ENCODE measurements at places on chromosomes 6 and 20.

DNA sequence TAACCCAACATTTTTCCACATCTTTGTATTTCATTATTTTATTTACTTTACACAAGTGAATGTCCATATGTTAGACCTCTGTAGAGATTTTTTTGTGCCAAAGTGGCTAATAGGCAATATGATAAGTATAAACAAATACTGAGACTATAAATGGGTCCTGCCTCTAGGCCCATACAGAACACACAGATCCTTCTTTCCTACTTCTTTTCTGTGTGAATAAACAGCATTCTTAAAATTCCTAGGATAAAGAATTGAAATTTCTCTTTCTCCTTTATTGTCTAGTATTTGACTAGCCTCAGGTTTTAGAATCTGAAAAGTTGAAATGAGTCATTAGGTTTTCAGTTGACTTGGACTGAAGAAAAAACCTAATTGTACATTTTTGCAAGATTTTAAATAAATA is 46.3 kb upstream of the HS3ST5 start:
- DNase-seq: no peak

DNA sequence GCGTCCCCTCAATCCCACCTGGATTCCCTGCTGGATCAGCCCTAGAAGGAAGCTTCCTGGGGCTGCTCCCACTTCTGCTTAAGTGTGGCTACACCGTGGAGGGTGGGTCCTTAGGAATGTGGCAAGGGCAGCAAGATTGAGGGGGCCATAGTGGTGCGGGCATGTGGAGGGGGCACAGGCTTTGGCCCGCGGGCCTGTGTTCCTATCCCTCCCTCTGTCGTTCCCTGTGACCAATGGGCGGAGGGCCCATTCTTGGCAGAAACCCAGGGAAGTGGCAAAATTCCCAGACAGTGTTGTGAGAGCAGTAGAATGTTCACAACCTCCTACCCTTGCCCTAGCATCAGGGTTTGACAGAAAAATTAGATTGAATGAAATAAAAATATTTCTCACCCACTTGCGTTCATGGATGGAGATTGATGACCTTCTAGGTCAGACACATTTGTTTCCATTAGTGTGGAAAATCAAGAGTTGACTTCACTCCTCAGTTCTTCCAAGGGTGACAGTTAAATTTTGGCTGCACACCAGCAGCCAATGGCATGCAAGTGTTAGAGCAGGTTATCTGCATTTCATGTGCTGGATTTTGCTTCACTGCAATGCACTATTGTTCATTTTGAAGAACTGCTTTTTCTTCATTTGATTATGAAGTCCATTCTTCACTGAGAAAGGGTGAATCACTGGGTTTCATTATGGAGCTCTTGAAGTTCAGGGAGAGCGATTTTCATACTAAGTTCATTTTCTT is 49.3 kb upstream of the AHI1 start:
- no peak for DNase-seq

GRCh38 chr20:53833333-53834061 is 236.9 kb downstream of the BCAS1 start:
- no peak for DNase-seq

- no peak for DNase-seq
Measured at GRCh38 chr6:24795106-24795505, 3.6 kb downstream of the ARMH2 start.

- no peak for DNase-seq
Measured at GRCh38 chr20:59398537-59399205, 98.3 kb downstream of the EDN3 start.

GRCh38 chr20:49680484-49680883 is 33.2 kb downstream of the B4GALT5 start:
- no peak for DNase-seq

Measured in cortex of kidney (tissue), 1 donor.